Upper lobe of left lung (tissue), 6 donors: ENCODE measurements at places on chromosomes 6 and 20.

DNA sequence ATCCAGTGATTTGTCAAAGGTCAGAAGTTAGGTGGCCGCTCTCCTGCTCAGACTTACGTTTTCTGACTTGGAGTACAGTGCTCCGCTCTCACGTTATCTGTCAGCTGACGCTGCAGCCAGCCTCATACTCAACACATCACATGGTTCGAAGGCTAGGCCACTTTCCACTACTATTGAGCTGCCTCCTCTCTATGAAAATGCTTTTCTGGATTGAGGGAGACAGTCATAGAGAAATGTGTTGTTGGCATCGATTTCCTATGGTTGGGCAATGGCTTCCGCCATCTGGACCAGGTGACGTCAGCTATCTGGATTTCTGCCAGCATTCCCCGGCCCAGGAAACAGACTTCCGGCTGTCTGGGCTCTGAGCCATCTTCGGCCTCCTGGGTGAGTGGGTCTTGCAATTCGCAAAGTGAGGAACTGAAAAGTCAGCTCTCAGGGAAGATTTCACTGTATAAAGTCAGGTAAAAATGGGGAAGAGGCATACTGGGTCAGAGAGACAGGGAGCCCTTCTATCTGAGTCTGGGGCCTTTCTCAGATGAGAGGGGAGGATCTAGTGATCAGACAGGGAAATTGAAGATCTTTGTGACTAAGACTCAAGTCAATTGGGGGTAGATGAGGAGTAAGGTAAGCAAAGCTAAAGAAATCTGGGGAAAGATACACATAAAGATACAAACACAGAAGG is 37.5 kb upstream of the IER3 start:
- no peaks in the 10 kb centered on the region for H3K27me3 ChIP-seq
- H3K36me3 ChIP-seq: no peaks in the 10 kb centered on the region
- H3K4me1 ChIP-seq: peaks cover 51% of the 10 kb centered on the region

DNA sequence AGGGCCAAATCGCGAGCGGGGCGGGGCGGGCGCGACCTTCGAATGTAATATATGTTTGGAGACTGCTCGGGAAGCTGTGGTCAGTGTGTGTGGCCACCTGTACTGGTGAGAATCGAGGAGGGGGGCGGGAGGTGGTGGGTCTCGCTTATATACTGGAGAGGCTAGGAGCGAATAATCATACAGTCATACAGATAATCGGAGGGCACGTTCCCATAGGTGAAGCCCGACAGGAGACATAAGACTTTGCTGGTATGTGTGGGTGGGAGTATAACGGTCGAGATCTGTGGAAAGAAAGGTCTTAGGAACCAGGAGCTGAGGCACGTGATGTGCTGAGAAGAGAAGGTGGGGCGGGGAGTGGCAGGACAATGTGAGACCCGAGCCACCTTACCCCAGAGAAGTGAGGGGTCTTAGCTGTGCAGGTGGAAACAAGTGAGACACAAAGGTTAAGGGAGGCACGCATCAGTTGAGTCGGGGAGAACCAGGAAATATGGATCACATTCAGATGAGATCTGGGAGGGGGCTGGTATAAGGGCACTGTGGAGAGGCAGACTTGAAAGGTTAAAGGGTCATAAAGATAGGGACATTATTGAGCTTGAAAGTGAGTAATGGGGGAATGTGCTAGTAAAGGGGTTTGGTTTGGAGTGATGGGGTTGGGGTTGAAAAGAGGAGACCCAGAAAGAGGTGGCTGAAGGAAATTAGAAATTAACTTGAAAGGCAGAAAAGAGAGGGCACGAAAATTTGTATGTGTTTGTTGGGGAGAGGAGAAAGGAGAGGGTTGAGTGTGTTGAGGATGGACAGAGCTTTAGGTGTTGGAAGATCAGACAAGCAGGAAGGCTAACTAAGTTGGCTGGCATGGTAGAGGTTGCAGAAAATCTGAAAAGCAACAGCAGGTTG is 589 bp downstream of the RNF5 start:
- H3K4me3 ChIP-seq: peak overlapping the region; percentile 80
- peak; percentile 94 for DNase-seq
- peaks cover 60% of the 10 kb centered on the region for H3K4me1 ChIP-seq
- H3K36me3 ChIP-seq: peaks cover 7% of the 10 kb centered on the region
- peak overlapping the region; percentile 98 for H3K27ac ChIP-seq

GRCh38 chr6:130890521-130890971 is 63.3 kb downstream of the SMLR1 start:
- no peaks in the 10 kb centered on the region for H3K4me1 ChIP-seq
- peaks cover 34% of the 10 kb centered on the region for H3K36me3 ChIP-seq
- H3K27ac ChIP-seq: no peak overlapping the region
- no peaks in the 10 kb centered on the region for H3K27me3 ChIP-seq
- DNase-seq: no peak
- no peak overlapping the region for H3K4me3 ChIP-seq

DNA sequence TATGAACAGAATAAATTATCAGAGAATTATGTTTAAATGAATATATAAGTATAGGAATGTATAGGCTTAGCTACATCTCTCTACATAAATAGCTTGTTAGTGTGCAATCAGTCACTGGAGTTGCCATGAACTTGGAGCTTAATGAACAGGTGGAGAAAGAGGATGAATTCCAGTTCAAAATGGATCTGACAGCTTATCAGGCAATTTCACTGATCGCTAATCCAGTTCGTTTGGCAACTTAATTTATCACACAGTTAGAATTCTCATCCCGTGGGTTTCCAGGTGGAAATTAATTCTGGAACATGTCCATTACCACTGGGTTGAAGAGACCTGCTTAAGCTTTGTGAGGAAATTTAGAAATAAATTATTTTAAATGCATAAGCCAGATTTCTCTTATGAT is 118.1 kb downstream of the MACROD2 start:
- no peak overlapping the region for H3K27ac ChIP-seq
- no peaks in the 10 kb centered on the region for H3K27me3 ChIP-seq

GRCh38 chr20:40563296-40563950 is 125.6 kb downstream of the MAFB start:
- peak; percentile 87 for DNase-seq
- no peak overlapping the region for H3K27ac ChIP-seq
- no peak overlapping the region for H3K4me3 ChIP-seq

GRCh38 chr6:27478141-27478705 is 5.3 kb upstream of the ZNF184 start:
- no peaks in the 10 kb centered on the region for H3K27me3 ChIP-seq
- peak overlapping the region; percentile 97 for H3K27ac ChIP-seq
- peaks cover 7% of the 10 kb centered on the region for H3K4me1 ChIP-seq
- no peak for DNase-seq

- H3K4me3 ChIP-seq: no peak overlapping the region
- no peaks in the 10 kb centered on the region for H3K27me3 ChIP-seq
- DNase-seq: no peak
- H3K36me3 ChIP-seq: no peaks in the 10 kb centered on the region
- no peaks in the 10 kb centered on the region for H3K4me1 ChIP-seq
- H3K27ac ChIP-seq: no peak overlapping the region
Observed at GRCh38 chr20:11041396-11041795, 367.6 kb upstream of the JAG1 start.

DNA sequence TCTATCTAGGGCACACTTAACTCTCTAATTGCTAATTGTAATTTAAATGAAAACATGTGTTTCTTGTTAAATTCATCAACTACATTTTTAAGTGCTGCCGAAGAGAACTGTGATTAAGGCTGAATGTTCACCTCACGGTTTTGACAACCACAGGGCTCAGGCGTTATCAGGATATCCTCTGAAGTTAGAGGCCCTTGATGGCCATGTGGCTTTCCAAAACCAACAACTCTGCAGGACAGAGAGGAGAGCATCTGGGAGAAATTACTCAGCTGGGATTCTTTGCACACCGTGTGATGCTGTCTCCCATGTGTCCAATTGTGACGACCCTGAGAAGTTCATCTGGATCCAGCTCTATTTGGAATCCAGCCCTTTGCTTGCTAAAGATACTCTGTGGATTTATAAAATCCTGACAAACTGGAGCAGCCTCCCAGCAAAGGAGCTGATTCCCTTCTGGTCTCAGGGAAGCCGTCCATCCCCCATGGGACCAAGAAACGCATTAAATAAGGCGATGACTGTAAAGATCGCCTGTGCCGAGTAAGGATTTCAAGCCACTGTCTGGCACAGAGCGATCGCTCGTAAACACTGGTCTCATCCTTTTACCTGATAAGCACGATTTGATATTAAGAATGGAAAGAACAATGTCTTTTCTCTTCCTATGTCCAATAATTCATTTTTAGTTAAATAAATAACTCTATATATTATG is 401.1 kb downstream of the CD83 start:
- H3K27ac ChIP-seq: no peak overlapping the region
- H3K36me3 ChIP-seq: no peaks in the 10 kb centered on the region
- no peak overlapping the region for H3K4me3 ChIP-seq
- H3K4me1 ChIP-seq: no peaks in the 10 kb centered on the region

GRCh38 chr20:9974324-9974723 is 60.5 kb upstream of the ANKEF1 start:
- H3K4me1 ChIP-seq: no peaks in the 10 kb centered on the region
- DNase-seq: no peak
- no peak overlapping the region for H3K4me3 ChIP-seq
- no peak overlapping the region for H3K27ac ChIP-seq
- H3K27me3 ChIP-seq: no peaks in the 10 kb centered on the region

GRCh38 chr6:147837540-147837939 is 329.1 kb downstream of the SAMD5 start:
- H3K4me1 ChIP-seq: no peaks in the 10 kb centered on the region
- H3K4me3 ChIP-seq: no peak overlapping the region
- H3K36me3 ChIP-seq: no peaks in the 10 kb centered on the region
- no peaks in the 10 kb centered on the region for H3K27me3 ChIP-seq
- DNase-seq: no peak

GRCh38 chr6:143038833-143039232 is 21.9 kb upstream of the AIG1 start:
- H3K4me1 ChIP-seq: no peaks in the 10 kb centered on the region
- no peak overlapping the region for H3K4me3 ChIP-seq
- H3K27ac ChIP-seq: no peak overlapping the region
- no peaks in the 10 kb centered on the region for H3K36me3 ChIP-seq
- no peak for DNase-seq

- no peaks in the 10 kb centered on the region for H3K36me3 ChIP-seq
- peak overlapping the region; percentile 29 for H3K27ac ChIP-seq
- H3K4me3 ChIP-seq: no peak overlapping the region
- H3K27me3 ChIP-seq: no peaks in the 10 kb centered on the region
Observed at GRCh38 chr6:11766589-11767450, 11.8 kb downstream of the ADTRP start.

- no peak overlapping the region for H3K27ac ChIP-seq
- DNase-seq: no peak
- no peaks in the 10 kb centered on the region for H3K4me1 ChIP-seq
- H3K27me3 ChIP-seq: no peaks in the 10 kb centered on the region
- H3K4me3 ChIP-seq: no peak overlapping the region
Observed at GRCh38 chr6:2719093-2719455, 31.6 kb downstream of the MYLK4 start.

DNA sequence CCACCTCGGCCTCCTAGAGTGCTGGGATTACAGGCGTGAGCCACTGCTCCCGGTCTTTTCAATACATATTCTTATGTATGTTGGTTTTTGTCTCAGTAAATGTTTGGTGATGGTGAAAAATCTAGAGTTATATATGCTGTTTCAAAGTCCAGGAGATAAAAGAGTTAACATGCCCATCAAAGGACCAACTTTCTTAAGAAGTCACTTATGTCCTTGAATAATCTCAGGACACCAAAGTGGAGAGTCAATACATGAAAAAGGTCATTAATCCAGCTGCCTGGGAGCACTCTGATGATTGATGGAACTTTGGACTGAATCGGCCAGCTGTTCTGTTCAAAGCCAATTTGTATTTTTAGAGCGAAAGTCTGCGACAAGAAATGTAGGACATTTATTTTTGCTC is 59.8 kb upstream of the HDAC2 start:
- H3K4me1 ChIP-seq: no peaks in the 10 kb centered on the region
- no peaks in the 10 kb centered on the region for H3K27me3 ChIP-seq
- no peak overlapping the region for H3K4me3 ChIP-seq
- no peaks in the 10 kb centered on the region for H3K36me3 ChIP-seq
- H3K27ac ChIP-seq: no peak overlapping the region
- DNase-seq: no peak

DNA sequence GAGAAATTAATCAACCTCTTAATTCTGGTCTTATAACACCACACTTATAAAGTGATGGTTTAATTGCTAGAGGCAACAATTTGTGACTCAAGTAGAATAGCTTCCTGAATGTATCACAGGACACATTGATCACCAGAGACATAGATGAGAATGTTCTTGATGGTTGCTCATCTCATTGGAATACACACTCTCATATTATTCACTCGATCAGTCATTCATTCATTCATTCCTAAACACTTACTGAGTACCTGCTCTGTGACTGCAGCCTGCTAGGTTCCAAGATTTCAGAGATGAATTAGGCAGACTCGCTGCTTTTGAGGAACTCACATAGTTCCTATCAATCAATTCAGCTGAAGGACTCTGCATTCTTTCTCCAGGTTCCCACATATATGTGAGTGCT is 365.1 kb upstream of the SOX4 start:
- no peak overlapping the region for H3K27ac ChIP-seq
- no peak overlapping the region for H3K4me3 ChIP-seq
- no peaks in the 10 kb centered on the region for H3K36me3 ChIP-seq
- H3K27me3 ChIP-seq: no peaks in the 10 kb centered on the region
- no peaks in the 10 kb centered on the region for H3K4me1 ChIP-seq
- no peak for DNase-seq

DNA sequence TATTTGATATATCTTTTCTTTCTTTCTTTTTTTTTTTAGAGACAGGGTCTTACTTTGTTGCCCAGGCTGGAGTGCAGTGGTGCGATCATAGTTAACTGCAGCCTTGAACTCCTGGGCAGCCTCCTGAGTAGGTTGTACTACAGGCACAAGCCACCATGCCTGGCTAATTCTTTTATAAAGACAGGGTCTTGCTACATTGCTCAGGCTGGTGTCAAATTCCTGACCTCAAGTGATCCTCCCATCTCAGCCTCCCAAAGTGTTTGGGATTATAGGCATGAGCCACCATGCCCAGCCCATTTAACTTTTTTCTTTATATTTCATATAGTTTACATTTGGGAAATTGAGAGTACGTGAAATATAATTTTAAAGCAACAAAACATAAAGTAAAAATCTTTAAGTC is 10.1 kb downstream of the NUS1 start:
- no peaks in the 10 kb centered on the region for H3K36me3 ChIP-seq
- no peak overlapping the region for H3K4me3 ChIP-seq
- H3K4me1 ChIP-seq: peaks cover 46% of the 10 kb centered on the region
- no peak overlapping the region for H3K27ac ChIP-seq
